Urothelium cell line (cell line): ENCODE measurements at places on chromosomes 1 and 21.

GRCh38 chr1:185409345-185409744, 92.3 kb upstream of the IVNS1ABP start:
- DNase-seq = no peak

- DNase-seq = no peak
These were observed 6.9 kb upstream of the NUAK2 start for GRCh38 chr1:205328476-205328875.

DNA sequence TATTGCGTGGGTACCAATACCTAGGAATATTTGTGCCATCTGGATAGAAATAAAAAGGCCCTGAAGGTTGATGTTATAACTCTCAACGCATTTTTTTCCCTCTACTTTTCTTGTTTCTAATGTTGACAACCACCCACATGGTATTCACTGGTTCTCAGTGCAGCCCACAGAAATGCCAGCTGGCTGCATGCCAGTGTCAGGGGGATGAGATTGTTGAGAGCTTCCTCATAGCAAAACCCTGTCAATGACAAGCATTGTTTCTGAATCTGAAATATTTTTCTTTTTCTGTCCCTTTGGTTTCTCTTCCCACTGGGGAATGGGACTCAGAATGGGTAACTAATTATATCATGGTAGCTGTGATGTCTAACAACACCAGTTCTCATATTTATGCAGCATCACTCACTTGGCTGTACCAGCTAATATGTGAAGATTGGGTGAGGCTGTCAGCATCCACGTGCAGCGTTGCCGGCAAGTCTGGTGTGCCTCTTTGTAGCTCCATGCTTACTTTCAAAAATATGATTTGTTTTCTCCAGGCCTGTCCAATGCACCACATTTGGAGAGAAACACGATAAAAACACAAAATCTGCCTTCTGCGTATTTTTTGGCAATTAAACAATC, 284.6 kb downstream of the PTBP2 start:
- peak; percentile 71 for DNase-seq

DNA sequence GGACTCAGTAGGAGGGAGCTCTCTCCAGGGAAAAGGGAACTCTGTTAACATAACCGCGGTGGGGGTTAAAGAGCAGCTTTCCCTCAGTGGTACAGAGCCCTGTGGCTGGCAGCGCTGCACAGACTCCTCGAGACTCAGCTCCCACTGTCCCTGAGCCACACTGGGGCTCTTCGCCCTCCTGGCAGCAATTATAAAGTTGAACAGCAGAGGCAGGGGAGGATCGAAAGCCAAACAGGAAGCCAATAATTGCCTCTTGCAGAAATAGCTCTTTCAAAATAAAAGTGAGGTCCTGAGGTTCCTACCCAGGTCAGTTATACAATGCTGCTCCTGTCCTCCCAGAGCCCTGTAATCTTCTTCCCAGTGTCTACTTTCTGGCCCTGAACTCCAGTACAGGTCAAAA, 77.0 kb downstream of the FAM78B start:
- DNase-seq = no peak

DNA sequence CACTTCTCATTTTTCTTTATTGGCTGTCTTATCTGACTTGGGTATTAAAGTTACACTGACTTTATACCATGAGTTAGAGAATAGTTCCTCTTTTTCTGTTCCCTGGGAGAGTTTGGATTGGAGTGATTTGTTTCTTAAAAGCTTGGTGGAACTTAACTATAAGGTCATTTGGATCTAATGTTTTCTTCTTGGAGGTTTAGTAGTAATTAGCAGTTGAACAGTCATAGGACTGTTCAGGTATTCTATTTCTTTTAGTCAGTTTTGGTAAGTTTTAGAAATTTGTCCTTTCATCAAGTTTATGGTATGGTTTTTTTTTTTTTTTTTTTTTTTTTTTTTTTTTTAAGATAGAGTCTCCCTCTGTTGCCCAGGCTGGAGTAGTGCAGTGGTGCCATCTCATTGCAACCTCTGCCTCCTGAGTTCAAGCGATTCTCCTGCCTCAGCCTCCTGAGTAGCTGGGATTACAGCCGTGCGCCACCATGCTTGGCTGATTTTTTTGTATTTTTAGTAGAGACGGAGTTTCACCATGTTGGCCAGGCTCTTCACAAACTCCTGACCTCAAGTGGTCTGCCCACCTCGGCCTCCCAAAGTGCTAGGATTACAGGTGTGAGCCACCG, 6.3 kb downstream of the TTC3 start:
- no peak for DNase-seq

- no peak for DNase-seq
These were observed 18.8 kb downstream of the ITSN1 start for GRCh38 chr21:33661146-33661545.

DNA sequence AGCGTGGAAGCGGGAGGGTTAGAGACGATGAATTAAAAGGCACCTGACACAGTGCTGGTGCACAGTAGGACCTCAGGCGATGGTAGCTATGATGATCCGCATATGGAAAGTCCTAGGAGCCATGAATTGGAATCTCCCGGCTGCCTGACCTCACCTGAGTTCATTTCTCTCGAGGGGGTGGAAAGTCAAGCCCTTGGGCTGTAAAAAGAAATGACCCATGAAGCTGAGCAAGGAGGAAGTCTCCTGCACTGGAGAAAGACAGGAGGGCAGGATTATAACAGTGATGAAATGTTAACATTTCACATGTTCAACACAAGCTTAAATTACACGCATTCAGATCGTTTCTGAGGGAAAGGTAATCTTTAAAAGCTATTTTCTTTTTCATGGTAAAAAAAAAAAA, 481.2 kb downstream of the MATN1 start:
- DNase-seq = no peak

DNA sequence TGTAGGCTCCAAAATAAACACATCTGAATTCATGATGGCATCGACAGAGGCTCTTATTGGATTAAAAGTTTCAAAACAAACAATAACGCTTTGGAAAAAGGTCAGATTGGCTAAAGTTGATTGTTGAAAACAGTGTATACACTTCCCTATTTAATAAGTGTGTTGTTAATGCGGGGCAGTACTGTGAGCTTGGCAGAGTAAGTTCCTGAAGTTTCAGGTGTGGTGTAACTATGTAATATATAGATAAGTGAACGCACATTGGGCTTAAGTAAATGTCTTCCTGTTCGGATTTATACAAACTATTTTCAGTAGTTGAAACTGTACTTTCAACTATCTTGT, 810 bp downstream of the ZBTB37 start:
- DNase-seq = no peak

DNA sequence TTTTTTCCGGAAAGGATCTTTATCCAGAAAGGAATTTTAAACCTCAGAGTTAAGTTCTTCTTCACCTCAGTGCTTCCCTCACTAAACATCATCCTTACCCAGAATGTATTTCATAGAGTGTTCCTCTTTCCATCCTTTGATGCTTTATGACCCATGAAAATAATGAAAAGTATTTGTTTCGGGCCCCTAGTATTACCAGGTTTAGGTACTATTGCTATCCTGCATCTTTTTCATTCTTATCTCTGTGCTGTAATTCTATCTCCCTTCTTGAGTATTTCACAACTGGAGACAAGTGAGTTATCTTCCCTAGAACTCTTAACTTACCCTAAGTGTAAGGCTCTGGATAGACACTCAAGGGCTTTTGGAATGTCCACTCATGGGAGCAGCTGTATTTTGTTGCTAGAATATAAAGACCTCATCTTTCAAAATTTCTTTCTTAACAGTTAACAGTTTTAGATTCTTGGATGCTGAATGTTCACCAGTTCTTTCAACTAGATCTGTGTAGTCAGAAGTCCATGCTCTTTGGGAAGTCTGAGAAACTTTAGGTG, 26.2 kb downstream of the UCK2 start:
- DNase-seq = no peak

DNA sequence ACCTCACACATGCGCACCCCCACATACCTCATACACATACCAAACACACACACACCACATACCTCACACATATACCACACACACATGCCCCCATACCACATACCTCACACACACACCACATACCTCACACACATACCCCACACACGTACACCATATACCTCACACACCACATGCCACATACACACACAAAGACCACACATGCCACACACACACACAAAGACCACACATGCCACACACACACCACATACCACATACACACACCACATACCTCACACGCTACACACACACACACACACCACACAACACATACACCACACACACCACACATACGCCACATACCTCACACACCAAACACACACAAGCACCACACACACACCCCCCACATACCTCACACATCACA, 30.0 kb downstream of the HIVEP3 start:
- no peak for DNase-seq

DNA sequence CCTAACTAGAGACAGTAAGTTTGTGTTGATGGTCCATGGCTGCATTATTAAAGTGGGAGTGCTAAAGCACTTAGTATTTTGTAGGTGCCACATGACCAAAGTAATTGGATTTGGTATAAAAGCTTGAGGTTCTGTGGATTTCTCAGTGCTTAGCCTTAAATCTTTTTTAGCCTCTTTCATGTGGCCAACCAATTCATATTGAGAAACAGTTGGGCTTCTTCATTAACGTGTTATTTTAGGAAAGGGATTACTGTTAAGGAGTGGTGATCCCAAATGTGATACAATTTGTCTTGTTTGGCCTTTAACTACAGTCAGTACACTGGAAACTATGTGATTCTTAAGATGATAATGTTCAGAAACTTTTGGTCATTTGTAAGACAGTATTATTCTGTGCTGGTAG, 25.5 kb downstream of the MAN1A2 start:
- DNase-seq = no peak

- no peak for DNase-seq
These were observed 3.7 kb downstream of the CHIA start for GRCh38 chr1:111294390-111294789.

- DNase-seq = no peak
These were observed 214.8 kb downstream of the RERE start for GRCh38 chr1:8602471-8603219.

- no peak for DNase-seq
These were observed 238.9 kb upstream of the PRMT6 start for GRCh38 chr1:106817575-106817974.
